ENCODE measurements at places on chromosomes 7 and 10. TPM values are rescaled to one million over a fixed set of nuclear protein-coding genes. Genes with fewer than 3 reads are reported as not detected.

The KMT2E gene
- 41.2 TPM for polyA plus RNA-seq

The RBP3 gene
- 0.12 TPM for polyA plus RNA-seq

The MORN4 gene
- polyA plus RNA-seq = 5.2 TPM

- peak; percentile 82 for DNase-seq
Observed at GRCh38 chr10:102645388-102645740, 1.1 kb downstream of the TRIM8 start.

DNA sequence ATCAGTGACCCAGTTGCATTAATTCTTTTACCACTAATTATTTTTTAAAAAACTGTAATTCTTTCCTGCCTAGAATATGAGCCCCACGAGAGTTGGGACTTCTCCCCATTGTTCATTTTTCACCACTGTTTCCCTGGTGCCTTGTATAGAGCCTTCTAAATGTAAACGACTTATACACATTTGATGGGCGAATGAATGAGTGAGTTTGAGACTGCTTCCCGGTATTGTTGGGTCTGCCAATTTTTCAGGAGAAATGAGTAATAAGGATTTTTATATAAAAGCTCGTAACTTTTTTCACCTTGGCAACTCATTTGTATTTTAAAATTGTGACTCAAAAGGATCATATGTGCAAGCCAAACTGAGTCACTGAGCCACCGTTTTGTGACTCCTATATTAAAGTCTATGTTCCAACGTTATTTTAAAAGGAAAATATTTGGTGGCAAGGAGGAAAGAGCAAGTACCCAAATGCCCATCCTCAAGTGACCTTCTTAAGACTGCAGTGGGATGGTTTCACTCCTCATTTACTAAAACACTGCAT lies 621.3 kb downstream of the KCNMA1 start:
- DNase-seq = no peak

GRCh38 chr7:50806143-50806542 lies 23.4 kb upstream of the GRB10 start:
- no peak for DNase-seq

GRCh38 chr7:124945680-124946079 lies 16.1 kb upstream of the POT1 start:
- no peak for DNase-seq

DNA sequence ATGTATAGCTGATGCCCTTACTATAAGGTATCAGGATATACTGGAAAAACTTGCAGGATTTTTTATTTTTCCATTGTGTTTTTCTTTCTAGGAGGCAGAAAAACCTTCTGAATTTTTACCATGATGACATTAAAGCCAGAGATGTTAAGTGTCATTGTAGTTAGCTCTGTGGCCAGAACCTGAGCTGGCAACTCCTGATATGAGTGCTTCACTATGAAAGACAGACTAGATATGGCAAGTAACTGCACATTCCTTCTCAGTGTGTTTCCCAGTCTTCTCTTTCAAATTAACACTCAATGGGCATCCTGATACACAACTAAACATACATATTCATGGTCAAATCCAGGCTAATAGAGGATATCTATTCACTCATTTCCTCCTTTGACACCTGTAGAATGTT lies 166.2 kb downstream of the CTTNBP2 start:
- no peak for DNase-seq

All from hindlimb muscle (tissue), 1 donor.